ENCODE measurements at places on chromosomes 5 and 9.

GRCh38 chr5:41009232-41009631 is 61.9 kb downstream of the MROH2B start:
- no peak for DNase-seq

GRCh38 chr9:115134941-115135340 is 17.0 kb upstream of the TNC start:
- no peak for DNase-seq

DNA sequence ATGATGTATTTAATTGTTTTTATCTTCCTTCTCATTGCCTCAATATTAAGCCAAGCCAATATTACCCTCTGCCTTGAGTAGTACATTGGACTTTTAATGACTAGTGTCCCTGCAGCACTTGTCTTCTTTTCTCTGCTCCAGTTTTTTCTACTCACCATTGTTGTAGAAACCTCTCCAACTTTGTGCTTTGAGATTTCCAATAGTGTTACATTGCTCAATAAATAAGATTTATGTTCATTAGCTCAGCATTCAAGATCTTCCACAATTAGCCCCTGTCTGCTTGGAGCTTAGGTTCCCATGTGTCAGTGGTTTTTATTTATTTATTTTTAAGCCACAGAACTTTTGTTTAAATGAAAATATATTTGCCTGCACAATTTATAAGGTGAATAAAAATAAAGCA is 145.3 kb downstream of the ADGRV1 start:
- DNase-seq, result no peak

DNA sequence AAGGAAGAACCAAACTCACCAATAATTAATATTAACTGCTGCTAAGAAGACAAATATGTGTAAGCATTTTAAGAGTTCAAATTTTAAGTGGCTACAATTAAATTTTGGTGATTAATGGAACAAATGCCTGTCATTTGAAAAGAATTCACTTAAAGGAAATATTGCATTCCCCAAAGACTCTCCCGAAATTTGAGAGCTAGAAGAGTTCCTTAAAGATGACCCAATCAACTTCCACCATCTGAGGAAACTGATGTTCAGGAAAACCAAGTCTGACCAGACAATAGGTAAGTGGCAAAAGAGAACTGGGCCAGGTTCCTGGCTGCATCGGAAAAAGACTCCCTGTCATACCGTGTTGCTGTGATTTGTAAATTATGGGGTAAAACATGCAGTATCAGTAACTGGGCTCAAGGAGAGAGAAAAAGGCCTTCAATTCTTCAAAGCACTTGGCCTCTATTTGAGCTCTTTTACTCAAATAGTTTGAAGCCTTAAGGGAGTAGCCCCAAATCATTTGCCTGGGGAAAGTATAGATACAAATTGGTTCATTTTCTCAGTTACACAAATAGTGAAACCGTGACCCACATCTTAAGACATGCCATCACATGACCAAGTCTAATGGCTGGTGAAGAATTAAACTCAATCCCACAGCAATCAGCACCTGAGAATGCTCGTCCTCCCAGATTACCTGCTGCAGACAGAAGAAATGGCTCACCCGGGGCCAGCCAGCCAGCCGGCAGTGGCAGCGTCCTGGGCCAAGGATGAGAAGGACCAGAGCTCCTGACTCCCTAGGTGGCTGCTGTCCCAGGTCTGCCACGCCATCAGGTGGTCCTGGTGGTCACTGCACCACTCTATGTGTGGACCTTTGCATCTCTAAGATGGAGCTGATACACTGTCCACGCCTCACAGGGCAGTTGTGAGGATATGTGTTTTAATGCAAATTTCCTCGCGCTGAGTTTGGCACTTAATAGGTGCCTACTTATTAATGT is 162.9 kb downstream of the TTLL11 start:
- DNase-seq, result no peak

GRCh38 chr5:55492449-55492848 is 42.3 kb downstream of the PLPP1 start:
- no peak for DNase-seq

DNA sequence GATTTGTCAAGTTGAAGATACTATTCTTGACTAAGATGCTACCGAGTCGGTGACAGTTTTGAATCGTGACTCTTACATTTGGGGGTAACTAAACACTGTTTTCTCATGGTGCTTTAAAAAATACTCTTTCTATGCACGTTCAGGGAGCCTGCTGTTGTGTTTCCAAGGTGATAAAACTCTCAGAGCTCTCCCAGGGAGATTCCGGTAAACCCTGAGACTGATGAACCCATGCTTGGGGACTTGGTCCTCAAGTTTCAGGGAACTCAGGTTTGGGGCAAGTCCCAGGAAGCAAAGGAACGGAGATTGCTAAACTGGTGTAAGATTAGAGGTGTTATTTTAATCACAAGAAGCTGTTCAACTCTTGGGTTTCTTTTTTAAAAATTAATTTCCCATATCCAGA is 1.4 kb downstream of the GDA start:
- no peak for DNase-seq

- DNase-seq, result no peak
These were observed 9.2 kb downstream of the KLF4 start for GRCh38 chr9:107480386-107480789.

DNA sequence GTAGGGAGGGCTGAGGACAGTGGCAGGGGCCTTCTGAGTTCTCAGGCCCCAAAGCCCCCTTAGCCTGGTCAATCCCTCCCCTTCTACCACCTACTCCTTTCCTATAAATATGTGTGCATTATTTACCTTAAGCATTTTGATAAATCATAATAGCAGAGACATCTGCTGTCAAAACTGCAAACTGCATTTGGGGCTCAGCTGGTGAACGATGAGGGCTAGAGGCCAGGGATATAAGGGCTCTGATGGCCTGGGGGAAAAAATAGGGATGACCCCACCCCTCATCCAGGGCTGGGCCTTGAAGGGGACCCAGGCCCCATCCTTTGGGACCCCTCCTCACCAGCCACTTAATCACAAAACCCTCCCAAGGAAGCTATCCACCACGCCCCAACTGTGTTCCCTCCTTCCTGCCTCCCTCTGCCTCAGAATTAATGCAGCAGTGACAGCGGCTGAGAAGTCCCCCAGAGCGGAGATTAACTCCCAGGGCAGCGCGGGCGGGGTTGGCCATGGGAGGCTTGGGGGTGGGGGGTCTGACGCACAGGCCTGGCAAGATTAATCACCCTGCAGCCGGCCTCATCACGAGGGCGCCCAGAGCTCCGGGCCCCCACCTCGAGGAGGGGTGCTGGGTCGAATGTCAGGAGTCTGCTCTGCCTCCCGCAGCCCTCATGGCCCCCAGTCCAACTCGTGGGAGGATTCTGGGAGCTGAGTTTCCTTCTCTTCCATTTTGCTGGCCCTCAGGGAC is 42.1 kb downstream of the CXXC5 start:
- no peak for DNase-seq

- DNase-seq, result no peak
These were observed 33.2 kb upstream of the ASS1 start for GRCh38 chr9:130411566-130411915.

GRCh38 chr9:133532937-133533668 is 1.4 kb upstream of the ADAMTSL2 start:
- peak; percentile 47 for DNase-seq

- DNase-seq, result no peak
These were observed 91.2 kb downstream of the PDZD2 start for GRCh38 chr5:31730139-31730538.

DNA sequence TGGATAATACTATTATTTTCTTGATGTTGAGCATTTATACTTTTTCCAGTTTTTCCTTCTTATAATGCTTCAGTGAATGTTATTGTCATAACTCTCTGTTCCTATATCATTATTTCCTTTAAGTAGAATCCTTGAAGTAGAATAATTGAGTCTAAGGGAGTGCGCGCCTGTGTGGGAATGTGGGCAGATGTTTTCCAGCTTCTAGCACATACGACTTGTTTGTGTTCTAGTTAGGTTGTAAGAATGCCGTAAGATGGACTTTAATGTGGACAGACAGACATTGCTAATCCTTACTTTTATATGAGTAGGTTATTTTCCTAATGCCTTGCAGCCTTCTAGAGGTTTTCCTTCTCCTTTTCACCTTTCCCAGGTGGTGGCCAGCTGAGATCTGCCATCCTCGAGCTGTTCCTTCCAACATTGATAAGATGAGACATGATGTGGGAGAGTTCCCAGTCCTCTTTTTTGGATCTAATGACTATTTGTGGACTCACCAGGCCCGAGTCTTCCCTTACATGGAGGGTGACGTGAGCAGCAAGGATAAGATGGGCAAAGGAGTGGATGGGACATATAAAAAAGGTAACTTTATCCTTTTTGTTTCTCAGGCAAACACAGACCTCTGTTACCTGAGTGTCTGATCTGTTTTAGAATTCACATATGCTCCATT is 34.2 kb downstream of the RAB24 start:
- no peak for DNase-seq

GRCh38 chr9:137708590-137709284 is 89.9 kb downstream of the EHMT1 start:
- no peak for DNase-seq

GRCh38 chr5:179245031-179245430 is 100.2 kb downstream of the ADAMTS2 start:
- DNase-seq, result no peak

DNA sequence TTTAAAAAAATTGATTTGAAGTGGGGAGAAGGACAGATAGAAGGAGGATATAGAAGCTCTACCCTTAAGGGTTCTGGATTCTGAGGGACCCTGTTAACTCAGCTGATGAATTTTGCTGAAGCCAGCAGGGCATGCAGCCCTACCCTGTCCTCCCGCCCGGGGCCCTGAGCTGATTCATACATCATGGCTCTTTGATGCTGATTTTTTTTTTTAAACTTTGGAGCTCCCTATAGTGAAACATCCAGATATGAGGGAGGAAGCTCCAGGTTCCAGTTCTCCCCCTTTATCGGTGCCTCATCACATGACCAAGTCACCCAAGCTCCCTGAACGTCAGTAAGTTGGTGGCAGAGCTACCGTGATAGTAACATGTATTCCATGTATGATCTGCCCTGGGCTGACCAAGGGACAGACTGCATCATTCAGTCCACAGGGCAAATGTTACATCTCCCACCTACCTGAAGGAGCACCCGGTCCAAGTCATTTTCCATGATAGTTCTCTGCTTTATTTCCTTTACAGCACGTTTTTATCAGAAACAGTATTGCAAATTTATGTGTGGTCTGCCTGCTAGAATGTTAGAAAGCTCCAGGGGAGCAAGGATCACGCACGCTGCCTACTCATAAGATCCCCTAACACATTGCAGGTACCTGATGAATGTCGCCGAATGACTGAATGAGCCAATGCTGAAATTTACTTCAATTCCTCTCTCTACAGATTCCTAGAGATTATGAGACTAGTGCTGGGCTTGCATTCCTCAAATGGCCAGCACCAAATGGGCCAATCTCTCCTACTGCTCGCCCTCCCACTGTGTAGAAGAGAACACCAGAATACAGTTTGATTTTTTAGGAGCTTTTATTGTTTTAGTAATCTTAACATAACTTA is 25.9 kb downstream of the SPARC start:
- no peak for DNase-seq

DNA sequence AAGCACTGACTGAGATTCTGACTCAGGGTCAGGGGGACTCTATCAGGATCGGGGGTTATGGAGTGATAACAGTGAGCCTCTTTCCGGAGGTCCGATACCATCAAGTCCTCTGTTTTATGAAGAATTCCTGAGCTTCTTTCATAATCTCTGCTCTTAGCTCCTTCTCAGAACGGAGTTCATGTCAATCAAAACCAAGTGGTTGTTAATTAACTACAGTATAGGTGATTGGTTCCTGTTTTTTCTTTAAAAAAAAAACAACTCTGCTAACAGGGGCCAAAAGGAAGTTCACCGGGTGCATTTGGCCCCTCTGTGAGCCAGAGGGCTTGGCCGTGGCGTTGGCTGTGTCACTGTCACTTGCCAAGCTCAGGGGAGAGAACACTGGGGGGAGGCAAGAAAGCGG is 4.0 kb downstream of the GFI1B start:
- no peak for DNase-seq

GRCh38 chr5:6000867-6001266 is 377.5 kb downstream of the MED10 start:
- DNase-seq, result no peak

GRCh38 chr5:100517301-100517974 is 17.7 kb upstream of the FAM174A start:
- DNase-seq, result no peak

DNA sequence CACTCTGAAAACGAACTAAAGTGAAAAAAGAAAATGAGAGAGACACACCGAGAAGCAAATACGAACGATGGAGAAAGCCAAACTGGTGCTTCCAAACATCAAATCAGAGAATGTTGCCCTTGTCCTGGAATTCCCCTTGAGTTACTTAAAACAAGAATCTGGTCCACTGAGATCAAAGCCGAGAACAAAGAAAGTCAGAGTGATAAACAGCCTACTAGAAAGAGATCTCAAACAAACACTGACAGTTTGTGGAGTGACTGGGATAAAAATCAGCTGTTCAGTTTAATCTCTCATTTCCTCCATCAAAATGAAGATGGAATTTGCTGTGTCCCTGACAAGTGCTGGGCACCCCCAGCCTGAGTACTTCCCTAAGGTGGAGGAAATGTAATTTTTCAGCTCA is 582.6 kb downstream of the NR2F1-AS1 start:
- DNase-seq, result no peak

DNA sequence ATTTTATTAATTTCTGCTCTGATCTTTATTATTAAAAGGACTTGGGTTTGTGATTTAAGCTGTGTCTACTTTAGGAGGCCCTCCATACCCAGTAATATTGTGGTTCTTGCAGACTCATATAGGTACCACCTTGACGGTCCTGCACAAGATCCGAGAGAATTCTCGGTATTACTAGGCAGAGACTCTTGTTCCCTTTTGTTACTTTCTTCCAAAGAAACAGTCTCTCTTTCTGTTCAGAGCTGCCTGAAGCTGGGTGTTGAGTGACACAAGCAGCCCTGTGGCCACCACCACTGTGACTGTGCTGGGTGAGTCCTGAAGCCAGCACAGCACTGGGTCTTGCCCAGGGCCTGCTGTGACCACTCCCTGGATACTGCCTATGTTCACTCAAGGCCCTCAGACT is 666.6 kb downstream of the SEMA5A start:
- no peak for DNase-seq

GRCh38 chr9:90799271-90799852 is 2.3 kb upstream of the SYK start:
- no peak for DNase-seq

DNA sequence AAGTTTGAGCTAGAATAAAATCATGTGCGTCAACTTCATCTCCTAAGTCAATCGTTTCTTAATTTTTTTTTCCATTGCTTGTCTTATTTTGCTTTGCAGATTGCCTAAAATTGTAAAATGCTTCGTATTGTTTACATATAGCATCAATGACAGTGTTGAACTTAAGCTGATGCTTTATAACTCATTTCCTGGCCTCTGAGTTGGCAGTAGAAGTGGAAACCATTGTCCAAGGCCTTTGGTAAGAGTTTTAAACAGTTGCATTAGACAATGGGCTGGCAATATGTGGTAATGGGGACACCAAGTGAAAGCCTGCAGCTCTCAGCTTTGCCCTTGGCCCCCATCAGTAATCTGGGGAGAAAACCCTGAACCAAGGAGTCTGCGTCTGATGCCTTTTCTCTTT is 154.8 kb upstream of the GAS1 start:
- no peak for DNase-seq

- no peak for DNase-seq
These were observed 205.8 kb upstream of the KIF2A start for GRCh38 chr5:62100201-62100600.
